Mammary epithelial cell (primary cell): ENCODE measurements at places on chromosomes 1 and 21. TPM values are rescaled to one million over a fixed set of nuclear protein-coding genes. Genes with fewer than 3 reads are reported as not detected.
A peak's percentile ranks its signal among the peaks of the same experiment; 100 is the strongest.

RNF223 gene
- 0.17 TPM for total RNA-seq

LMOD1 gene
- total RNA-seq, result 29.5 TPM

DNA sequence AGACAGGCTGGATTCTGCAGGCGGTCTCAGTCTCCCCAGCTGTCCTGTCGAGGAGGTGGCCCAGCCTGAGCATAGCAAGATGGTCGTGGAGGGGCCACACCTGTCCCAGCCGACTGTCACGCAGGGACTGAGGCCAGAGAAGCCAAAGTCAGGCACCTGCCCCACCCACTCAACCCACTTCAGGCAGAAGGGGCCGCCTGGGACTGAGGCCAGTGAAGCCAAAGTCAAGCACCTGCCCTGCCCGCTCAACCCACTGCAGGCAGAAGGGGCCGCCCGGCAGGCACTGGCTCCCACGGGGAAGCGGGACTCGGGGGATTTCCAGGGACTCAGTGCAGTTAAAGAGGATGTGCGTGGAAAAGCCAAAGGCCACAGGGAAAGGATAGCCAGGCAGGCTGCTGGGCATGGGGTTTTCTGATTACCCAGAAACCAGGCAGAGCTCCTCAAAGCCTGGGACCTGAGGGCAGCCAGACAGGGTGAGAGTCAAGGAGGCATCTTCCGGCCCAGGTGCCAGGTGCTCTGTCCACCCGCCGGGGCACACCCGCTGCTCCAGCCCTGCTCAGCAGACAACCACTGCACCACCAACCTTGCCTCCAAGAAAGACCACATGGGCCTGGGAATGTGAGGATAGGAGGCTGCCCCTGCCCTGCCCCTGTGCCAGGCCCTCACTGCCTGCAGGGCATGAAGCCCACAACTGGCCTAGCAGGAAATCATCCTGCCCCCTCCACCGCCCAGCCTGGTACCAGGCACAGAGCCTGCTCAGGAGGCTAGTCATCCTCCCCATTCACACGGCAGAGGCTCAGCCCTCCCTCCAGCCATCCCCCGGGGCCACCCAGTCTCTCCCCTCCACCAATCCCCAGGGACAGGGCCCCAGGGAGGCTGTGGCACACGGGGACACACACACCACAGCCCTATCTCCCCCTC, 41.0 kb downstream of the MEGF6 start:
- no peak for DNase-seq

GRCh38 chr1:1986451-1987141, 17.0 kb downstream of the CFAP74 start:
- DNase-seq, result no peak

PDE4B gene
- total RNA-seq, result not detected in 2 replicates

OR2T29 gene
- total RNA-seq, result not detected

- no peak for DNase-seq
These were observed 18.3 kb downstream of the PBX1 start for GRCh38 chr1:164577291-164577690.

DNA sequence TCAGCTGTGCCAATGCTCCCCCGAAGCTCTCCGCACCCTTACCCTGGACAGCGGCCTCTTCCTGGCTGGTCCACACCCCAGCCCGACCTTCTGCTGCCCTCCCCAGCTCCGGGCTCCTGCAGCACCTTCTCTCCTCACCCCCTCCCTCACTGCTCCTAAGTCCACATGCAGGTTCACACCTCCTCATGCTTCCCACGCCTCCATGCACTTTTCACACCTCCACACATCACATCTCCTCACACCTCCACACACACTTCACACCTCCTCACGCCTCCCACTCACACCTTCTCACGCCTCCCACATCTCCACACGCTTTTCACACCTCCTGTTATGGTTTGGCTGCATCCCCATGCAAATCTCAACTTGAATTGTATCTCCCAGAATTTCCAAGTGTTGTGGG, 18.9 kb downstream of the GPR137B start:
- no peak for DNase-seq

CYYR1 gene
- 5.2 and 8.3 TPM in 2 replicates for total RNA-seq

DNA sequence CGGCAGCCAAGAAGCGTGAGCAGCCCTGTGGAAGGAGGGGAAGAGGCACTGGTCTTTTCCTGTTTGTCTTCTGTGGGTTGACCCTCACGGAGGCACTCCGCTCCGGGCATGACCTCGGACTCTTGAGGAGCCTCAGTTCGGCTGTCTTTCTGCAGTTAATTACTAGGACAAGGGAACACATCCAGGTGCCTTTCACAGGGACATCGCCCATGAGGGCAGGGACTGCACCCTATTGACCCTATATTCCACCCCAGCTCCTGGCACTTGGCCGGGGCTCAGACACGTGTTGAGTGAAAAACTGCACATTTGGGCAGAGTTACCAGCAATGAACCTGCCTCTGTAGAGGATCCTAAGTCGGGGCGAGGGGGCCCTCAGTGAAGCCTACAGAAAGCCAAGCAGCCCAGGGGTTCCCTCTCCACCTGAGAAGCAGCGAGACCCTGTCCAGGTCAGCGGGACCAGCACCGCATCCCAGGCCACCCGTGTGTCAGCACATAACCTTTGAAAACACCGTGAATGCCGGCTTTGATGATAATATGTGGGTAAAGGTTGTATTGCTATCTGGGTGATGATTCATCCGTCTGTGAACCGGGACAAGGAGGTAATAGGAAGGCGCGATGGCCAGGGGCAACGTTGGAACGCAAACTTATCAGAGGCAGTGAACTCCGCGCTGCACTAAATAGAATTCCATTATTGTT, 161.4 kb upstream of the ARHGEF16 start:
- DNase-seq, result no peak

- no peak for DNase-seq
These were observed 19.2 kb downstream of the NFYC start for GRCh38 chr1:40710581-40711315.

DNA sequence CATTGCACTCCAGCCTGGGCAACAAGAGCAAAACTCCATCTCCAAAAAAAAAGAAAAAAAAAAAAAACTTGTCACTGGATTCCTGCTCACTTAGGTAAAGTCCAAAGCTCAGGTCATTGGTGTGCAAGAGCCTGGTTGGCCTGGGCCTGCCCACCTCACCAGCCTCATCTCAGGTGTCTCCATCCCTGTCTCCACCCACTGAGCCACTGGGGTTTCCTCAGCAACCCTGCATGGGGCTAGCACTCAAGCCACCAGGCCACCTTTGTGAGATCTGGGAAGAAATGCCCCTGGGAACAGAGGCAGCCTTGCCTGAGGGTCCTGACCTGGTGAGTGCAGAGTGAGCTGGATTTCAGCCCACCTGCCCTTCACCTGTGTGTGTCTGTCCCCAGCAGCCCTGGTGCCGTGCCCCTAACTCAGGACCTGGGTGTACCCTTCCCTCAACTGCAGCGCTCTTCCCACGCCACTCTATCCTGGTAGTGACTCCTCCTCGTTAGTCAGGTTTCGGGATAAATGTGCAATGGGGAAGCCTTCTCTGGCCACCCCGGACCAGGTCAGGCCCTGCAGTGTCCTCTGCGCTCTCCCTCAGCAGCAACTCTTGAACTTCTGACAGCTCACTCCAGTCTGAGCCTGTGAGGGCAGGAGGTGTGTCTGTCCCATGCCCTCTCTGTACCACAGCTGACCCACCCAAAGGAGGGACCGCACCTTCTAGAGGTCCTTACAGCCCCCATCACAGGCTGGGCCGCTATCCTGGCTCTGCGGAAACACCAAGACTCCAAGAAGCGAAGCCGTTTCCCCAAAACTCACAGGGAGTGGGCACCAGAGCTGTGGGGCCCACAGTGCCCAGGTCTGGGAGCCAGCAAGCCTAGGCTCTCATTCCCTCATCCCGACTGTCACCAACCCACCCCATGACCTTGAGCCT, 3.3 kb downstream of the PDZK1IP1 start:
- DNase-seq, result no peak

DNA sequence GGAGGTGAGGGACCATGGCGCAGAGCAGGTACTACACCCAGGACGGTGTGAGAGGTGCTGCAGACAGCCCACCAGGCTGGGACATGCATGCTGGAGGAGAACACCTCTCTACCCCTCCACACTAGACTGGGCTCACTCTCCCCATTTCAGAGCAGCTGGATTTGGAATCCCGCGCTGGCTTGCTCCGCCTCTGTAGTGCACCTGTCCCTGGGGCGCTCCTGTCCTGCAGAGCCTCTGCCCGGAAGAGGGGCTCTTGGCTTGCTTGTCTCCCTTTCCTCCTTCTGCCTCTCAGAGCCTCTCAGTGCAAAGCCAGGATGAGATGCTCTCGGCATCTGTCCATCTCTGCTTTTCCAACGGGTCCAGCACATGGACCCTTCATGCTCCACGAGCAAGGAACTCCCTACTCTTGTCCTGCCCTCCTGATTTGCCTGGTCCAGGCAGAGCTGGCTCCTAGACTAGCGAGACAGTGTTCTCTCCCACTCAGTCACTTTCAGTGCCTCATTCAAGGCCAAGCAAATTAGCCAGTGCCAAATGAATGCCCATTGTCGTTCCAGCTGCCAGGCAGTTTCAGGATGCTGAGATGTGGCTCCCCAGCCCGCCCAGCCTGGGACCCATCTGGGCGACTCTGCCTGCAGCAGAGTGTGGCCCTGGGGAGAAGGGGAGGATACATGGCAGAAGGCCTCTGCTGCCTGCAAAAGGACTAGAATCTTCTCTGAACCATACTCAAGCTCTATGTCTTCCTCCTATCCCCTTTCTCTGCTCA, 33.7 kb downstream of the CDCA8 start:
- no peak for DNase-seq

DNA sequence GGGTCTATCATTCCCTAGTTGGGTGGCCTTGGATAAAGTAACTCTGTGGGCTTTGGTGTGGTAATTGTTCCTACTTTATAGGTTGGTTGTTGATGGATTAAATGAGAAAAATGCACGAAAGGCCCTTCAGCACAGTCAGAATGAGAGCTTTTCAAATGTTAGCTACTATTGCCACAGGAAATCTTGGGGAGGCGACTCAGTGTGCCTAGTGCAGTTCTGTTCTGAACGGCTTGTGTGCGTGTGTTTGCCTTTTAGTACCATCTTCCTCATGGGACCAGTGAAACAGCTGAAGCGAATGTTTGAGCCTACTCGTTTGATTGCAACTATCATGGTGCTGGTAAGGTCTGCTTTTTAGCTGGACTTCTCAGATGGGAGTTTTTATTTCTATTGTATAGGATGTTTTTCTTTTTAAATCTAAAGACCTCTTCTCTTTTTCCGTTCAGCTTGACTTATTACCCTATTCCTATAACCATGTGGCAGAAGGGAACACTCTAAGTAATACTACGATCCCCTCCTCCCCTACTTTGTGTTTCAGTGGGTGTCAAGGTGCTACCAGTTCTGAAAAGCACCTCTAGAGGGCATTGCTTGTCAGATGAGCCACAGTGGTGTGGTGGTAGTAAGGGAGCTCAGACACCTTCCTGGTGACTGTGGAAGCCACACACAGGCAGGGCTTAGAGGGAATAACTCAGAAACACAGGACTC, 9.2 kb downstream of the SFT2D2 start:
- peak; percentile 62 for DNase-seq

OR2L13 gene
- total RNA-seq, result not detected

DYNLT5 gene
- total RNA-seq, result not detected

NR1I3 gene
- not detected in 2 replicates for total RNA-seq

ZBTB8B gene
- total RNA-seq, result under 0.01 TPM

DNA sequence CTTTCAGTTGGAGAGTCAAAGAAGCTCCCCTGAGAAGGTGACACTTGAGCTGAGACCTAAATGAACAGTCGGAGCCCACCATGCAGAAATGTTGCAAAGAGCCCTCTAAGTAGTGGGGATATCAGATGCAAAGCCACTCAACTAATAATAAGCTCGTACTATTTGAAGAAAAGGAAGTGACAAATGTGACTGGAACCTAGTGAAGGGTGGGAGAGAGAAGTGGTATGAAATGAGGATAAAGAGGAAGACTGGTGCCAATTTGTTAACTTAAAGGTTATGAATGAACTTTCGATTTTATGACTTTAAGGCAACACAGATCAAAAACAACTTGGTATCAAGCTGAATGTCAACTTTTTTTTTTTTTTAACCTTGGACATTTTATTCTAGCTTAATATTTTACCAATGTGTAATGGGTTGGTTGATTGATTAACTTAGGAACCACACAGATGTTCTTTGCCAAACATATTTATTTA, 14.7 kb downstream of the LYPLAL1 start:
- no peak for DNase-seq

LENEP gene
- 1.5 TPM for total RNA-seq

GRCh38 chr1:28966617-28967016, 52.2 kb downstream of the EPB41 start:
- DNase-seq, result no peak

SYNJ1 gene
- 5.5 TPM for total RNA-seq

CSF1 gene
- 29.5 TPM for total RNA-seq

KRTAP11-1 gene
- total RNA-seq, result not detected

GRCh38 chr1:173532237-173532636, 55.1 kb downstream of the PRDX6 start:
- no peak for DNase-seq

DNA sequence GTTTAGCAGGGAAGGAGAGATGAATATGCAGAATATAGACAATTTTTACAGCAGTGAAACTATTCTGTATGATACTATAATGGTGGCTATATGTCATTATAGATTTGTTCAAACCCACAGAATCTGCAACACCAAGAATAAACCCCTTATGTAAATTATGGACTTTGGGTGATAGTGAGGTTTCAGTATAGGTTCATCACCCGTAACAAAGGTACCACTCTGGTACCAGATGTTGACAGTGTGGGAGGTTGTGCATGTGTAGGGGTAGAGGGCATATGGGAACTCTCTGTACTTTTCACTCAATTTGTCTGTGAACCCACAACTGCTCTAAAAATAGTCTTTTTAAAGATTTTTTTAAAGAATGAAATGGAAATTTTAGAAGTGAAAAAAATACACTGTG, 29.9 kb upstream of the PRDX6 start:
- no peak for DNase-seq

- DNase-seq, result peak; percentile 51
These were observed 3.1 kb upstream of the YRDC start for GRCh38 chr1:37811027-37811655.

TRIM17 gene
- 6.7 TPM for total RNA-seq

DNA sequence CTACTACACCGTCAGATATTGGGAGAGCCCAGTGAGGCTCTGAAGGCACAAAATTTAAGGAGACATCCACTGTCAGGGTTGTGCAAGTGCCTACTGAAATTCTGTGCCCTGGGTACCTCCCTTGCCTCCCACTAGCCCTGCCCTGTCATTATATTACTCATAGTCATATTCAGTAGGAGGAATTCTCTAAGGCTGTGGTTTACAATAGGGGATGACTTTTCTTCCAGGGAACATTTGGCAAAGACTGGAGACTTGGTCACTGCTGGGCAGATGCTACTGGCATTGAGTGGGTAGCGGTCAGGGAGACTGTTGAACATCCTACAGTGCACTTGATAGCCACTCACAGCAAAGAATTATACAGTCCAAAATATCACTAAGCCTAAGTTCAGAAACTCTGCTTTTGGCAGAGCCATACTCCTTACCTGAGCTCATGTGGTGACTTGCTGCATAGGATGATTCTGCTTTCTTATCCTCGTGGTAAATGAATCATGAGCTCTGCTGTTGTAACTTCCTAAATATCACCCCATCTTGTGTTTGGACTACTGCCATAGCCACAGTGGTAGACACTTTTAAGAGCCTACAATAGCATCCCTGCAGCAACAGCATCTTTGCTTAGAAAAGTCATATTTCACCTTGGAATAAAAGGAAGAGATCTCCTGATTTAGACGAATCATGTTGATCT, 563.4 kb upstream of the PLXNA2 start:
- peak; percentile 96 for DNase-seq
